AML-193 (cell line): ENCODE measurements at places on chromosomes 3 and 15.

GRCh38 chr3:176579711-176580185 is 617.5 kb downstream of the TBL1XR1 start:
- DNase-seq = no peak

- DNase-seq = no peak
These were observed 442.3 kb upstream of the TPRG1 start for GRCh38 chr3:188729422-188729821.

- DNase-seq = no peak
These were observed 712 bp upstream of the MME start for GRCh38 chr3:155079468-155079745.

DNA sequence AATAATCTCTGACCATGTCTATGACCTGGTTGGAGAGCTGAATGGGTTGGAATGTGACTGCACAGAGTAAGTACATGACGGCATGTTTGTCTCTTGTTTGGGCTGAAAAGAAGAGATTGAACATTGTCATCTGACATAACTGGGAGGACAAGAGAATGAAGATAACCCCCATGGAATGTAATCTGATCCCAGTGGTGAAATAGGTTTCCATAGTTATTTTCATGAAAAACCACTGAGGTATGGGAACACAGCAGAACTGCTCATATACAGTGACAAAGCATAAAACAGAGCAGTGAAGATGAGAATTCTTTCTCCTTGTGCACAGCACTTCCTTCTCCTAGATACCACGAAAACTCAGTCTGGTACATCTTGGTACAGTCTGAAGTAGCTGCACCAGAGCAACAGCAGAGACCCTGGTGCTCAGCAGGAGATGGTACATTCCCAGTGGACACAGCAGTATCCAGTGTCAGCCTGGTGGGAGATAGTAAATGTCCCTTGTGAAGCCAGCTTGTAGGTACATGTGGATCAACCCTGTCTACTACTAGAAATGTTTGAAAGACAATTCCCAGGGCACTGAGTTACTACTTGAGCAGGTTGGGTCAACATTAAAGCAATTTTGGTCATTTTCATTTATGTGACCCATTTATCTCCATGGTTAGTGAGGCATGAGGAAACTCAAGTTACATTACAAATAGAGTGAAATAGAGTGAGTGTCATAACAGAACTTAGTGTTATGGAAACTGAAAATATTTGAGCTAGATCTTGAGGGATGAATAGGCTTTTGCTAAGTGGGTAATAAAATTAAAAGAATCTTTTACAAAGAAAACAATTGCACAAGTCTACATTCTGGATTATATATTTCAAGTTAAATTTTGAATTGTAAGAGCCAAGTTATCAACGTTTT is 178.3 kb downstream of the SUCNR1 start:
- DNase-seq = no peak

DNA sequence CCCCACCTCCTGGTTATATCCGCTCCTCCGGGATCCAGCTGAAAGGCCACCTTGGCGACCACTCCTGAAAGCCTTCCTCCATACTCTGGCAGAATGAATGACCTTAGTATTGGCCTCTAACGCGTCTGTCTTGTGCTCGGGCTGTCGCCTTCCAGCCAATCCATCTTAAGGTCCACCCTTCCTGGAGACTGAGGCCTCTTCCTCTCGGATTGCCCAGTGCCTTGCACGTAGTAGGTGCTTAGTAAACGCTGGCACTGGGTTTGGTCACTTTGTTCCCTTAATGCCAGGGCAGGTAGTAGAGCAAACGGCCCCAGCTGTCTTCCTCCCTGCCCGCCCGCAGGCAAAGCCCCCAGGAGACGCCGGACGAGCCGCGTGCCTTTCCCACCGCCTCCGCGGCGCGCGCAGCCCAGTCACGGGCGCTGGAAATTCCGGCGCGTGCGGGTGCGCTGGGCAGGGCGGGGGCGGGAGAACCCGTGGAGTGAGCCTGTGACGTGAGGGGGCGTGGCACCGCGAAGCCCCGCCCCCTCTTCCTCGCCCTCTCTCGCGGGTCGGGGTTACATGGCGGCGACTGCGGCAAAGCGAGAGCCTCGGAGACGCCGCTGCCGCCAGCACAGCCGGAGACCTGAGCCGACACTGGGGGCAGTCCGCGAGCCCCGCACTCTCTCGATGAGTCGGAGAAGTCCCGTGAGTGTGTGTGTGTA is at the start of gene MAPK6:
Gene MAPK6 (plus strand): TSS at position 527 of the 701 bp plus-strand sequence. CDS start 27,242 bp downstream, outside the sequence.
- DNase-seq = peak; percentile 85

- no peak for DNase-seq
These were observed 38.2 kb upstream of the SNRK start for GRCh38 chr3:43248185-43248583.

- DNase-seq = no peak
These were observed 941 bp downstream of the ZBED2 start for GRCh38 chr3:111594205-111594604.

DNA sequence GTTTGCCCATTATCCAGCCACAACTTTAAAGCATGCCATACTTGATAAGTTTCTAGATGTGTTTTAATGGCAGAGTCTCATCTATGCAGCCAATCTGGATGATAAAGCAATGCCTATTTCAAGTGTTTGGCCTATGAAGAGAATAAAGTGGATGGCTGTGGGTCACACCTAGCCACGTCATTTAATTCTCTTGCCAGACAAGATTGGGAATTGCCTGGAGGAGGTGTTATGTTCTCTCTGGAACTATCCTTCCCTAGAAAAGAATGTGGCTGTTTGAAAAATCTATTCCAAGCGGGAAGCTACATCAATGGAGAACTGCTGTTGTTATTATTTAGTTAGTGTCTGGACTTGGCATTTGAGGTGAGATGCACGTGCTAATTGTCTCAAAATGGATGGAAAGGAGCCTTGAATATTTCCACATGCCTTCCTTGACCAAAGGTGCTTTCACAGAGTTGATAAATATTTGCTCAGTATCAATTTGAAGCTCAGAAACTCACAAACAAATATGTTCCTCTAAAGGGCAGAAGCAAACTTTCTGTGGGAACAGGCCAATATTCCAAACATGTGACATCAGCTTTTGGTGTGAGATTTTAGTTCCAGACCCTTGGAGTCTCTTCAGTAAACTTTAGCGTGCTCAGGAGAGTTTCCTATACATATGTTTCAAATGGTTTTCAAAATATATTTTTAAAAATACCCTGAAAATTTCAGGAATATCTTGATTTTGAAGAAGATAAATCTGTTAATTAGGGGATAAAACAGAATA is 510.6 kb upstream of the SGO1 start:
- DNase-seq = no peak

- peak; percentile 40 for DNase-seq
These were observed 88.7 kb downstream of the GABRG3 start for GRCh38 chr15:27059610-27060202.

DNA sequence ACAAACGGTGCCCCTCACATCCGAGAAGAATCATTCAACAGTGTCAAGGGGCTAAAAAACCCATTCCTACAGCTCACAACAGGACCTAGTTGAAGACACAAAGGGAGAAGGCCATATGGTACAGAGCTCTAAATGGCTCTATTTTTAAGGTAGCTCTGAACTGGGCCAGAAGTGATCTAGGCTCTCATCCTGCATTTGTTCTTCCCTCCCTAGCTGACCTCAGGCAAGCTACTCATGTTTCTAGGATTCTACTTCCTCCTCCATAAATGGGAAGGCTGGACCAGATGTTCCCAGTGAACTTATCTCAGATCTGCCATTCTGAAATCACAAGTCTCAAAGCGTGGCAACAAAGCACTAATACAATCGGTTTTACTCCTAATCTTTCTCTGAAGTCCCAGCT is 62.3 kb downstream of the CPNE4 start:
- no peak for DNase-seq

DNA sequence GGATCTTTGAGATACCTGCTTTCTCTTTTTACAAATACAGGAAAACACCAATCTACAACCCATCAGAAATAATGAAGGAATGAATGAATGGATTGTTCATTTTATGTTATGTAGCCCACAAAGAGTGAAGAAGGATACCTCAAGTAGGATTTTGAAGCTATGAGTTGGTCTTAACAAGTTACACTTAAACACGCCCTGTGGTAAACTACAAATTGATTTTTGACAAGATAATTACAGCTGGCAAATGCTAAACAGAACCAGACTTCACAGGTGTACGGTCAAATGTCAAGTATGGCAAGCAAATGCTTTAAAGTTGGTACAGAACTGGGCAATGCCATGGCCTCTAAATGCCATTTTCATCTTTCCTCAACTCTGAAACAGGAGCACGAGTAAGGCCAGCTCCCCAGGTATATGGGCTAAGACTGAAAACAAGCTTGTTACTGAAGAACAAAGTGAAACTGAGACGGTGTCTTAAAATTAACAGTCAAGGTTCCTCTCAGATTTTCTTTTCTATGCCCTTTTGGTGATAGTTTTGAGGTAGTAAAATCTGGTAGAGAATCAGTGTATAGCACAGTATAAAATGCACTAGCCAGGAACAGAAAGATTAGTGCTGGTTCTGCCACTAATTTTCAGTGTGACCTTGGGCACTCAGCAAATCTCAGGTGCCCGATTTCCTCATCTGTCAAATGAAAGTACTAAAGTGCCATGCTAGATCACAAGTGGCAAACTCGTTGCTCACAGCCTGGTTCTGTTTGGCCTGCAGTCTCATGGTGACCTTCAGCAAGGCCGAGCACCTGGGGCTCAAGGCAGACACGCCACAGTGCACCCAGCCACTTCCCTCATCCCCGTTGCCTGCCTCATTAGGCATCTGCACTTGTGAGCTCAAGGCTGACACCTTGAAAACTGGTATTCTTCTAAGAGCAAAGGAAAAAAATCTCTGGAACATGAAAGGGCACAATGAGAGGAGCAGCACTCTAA is 9.5 kb downstream of the RUVBL1 start:
- DNase-seq = no peak

DNA sequence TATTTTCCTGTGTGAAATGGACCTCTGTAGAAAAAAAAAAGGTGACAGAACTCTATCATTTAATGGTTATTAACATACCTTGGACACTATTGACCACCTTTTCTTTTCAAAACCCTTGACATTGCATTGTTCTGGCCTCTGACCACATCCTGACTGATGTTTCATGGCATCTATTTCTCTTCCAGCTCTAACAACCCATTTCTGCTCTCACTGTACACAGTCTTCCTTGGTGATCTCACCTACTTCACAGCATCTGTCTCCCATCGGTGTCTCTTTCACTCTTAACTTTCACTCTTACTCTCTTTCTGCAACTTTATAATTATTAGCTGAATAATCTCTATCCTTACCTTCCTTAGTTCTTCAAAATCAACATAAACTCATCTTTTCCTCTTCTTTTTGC is 217.4 kb upstream of the CD96 start:
- no peak for DNase-seq

DNA sequence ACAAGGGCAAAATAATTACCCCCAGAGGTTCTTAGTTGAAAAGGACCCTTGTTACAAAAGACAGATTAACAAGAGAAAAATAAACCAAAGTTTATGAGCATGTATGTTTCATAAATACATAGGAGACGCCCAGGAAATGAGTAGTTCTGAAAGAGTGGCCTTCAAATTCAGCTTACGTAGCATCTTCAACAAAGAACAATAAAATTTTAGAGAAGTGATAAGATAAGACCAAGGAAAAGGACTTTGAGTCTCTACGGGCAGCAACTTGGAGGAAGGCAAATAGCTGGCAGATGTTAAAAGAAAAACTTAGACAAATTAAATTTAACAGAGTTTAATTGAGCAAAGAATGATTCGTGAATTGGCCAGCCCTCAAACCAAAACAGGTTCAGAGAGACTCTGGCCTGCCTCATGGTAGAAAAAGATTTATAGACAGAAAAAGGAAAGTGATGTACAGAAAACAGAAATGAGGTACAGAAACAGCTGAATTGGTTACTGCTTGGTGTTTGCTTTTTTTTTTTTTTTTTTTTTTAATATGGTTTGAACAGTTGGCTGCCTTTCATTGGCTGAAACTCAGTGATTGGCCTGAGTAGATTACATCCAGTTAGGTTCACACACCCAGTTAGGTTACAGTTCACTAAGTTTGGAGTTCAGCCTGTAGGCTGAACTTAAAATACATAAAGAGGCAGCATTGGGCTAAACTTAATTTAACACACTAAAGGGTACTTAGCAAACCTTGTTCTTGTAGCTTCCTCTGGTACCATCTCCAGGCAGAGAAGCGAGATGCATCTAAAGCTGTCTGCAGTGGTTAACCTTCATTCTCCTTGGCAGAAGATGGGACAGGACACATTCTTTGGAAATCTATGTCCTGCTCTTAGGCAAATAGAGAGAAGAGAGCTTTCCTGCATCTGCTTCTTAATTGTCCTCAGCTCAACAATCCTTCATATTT is 23.2 kb downstream of the C2CD4B start:
- DNase-seq = no peak

DNA sequence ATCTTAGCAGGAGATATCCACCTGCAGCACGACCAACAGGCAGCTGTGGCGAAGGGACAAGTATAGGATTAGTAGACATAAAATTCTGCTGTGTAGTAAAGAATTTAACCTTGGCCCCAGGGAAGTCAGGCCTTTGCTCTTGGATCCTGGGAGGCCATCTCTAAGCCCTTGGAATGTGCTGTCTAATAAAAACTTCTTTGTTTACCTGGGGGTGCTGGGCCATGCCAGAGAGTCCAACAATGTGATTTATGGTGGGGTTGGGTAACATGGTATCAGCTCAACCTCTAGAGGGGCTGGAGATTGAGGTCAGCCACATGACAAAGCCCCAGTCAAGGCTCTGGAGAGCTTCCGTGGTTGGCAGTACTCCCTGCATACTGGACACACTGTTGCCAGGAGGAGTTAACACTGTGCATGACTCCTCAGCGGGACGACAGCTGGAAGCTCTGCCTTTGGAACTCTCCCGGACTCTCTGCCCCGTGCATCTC is 52.4 kb downstream of the HEG1 start:
- DNase-seq = no peak

GRCh38 chr3:152313430-152313829 is 44.7 kb downstream of the MBNL1 start:
- DNase-seq = no peak

DNA sequence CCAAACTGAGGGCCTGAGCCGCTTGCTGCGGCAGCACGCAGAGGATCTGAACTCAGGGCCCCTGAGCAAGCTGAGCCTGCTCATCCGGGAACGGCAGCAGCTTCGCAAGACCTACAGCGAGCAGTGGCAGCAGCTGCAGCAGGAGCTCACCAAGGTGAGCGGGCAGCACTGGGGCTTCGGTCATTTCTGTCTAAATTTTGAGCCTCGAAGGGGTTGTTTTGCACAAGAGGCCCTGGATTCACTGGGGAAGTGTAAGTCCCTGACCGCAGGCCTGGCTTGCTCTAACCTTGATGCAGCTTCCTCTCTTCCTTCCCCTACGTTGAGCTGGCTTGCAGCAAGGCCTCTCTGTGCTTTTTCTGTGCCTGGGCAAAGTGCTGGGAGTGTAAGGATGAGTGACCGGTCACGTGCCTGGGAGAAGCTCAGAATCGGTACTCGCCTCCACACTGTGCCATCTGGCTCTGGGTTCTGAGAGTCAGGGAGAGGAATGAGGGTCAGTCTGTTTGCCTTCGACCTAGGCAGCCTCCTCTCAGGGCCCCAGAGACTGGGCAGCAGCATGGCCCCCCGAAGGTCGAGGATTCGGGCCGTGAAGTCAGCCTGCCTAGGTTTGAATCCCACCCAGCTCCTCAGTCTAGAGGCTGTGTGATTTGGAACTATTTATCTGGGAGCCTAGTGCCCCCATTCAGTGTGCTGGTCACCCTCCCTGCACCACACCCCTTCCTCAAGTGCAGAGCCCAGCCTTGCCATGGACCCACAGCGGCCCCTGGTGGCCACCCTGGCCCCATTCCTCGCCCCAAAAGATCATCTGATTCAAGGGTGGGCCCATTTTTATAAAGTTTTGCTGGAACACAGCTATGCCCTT is 1.4 kb downstream of the FES start:
- DNase-seq = peak; percentile 87
